Astrocyte of the spinal cord (primary cell): ENCODE measurements at places on chromosomes 7 and 10.
A peak's percentile ranks its signal among the peaks of the same experiment; 100 is the strongest.

- no peak for DNase-seq
Observed at GRCh38 chr7:129502708-129503685, 666 bp downstream of the SMKR1 start.

DNA sequence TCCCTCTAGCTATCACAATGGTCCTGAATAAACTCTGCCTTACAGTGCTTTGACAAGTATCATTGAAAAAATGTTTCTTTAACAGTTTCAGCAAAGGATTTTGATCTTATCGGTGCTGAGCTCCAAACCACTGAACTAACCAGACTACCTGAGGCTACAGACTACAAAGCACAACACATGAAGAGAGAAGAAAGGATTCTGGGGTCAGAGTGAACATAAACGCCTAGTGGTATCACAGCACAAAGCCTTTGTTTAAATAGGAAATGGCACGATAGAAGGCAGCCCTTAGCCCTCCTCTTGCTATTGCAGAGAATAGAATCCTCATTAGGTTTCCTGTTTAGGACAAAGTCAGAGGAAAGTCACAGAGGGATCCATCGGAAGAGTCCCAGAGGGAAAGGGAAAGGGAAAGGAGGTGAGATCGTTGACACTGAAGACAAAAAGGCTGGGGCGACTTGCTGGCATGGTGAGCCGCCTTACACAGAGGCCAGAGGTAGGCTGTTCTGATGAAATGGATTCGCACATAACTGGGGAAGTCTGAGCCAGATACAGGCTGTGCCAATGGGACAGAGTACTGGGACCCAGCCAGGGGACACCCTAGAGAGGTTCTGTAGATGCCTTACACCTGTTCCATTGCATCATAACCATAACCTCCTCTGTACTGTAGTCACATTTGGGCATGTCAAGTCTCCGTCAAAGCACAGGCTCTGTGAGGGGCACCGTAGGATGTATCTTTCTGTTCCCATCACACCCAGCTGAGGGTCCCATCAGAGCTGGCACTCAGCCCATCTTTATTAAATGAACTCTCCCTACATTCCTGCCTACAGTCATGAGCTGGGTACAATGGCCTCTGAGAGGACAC, 71.5 kb downstream of the XPNPEP1 start:
- DNase-seq: no peak

DNA sequence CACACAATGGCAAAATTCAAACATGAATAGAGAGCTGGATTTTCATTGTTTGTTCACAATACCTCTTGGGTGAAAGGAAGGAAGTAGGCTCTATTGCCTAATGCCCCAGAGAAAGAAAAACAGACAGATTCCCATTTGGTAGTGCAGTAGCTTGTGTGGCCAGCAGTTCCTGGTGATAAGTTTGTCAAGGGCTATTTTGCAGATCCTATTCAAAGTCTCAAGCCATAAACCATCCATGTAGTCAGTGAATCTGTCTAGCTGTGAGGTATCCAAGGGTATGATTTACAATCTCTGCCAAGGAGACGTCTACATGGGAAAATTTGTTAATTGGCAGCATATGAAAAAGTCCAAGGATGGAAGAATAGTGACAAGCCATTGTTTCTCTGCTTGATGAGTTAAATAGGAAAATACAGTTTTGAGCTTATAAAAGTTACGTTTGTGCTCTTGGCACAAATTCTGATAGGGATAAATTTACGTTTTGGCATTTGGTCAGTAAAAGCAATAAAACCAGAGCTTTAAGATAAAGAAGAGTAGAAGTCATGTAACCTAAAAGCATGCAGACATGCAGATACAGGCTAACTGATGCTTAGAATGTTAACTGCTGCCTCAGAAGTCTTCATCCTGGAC, 269.1 kb downstream of the GATA3 start:
- no peak for DNase-seq

DNA sequence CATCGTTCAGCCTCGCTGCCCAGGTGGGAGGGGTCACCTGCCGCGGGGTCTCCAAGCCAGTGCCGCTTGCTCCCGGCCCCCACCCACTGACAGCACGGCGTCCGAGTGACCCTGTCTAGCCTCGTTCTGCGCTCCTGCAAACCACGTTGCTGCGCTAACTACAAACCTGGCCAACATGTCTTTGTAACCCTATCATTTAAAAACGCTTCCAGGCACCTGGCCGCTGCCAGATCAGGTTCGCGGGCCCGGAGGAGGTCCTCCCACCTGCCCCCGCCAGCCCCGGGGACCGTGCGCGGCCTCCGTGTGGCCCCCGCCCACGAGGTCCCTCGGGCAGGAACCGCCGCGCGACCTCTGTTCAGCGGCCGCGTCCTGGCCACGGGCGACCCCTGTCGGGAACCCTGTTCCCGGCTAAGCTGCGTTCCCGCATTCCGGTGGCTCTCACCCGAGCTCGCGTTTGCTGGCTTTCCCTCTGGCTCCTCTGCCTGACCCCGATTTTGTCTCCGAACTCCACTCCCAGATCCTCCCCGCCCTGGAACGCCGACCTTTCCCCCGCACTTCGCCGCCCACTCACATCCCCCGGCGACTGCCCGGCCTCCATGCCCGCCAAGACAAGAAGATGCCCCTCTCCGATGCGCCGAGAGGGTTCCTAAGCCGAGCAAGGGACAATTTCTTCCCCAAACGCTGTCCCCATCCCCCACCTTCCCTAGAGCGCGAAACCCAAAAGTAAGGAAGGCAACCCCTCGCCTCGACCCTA, 2.4 kb downstream of the SFMBT2 start:
- peak; percentile 41 for DNase-seq

DNA sequence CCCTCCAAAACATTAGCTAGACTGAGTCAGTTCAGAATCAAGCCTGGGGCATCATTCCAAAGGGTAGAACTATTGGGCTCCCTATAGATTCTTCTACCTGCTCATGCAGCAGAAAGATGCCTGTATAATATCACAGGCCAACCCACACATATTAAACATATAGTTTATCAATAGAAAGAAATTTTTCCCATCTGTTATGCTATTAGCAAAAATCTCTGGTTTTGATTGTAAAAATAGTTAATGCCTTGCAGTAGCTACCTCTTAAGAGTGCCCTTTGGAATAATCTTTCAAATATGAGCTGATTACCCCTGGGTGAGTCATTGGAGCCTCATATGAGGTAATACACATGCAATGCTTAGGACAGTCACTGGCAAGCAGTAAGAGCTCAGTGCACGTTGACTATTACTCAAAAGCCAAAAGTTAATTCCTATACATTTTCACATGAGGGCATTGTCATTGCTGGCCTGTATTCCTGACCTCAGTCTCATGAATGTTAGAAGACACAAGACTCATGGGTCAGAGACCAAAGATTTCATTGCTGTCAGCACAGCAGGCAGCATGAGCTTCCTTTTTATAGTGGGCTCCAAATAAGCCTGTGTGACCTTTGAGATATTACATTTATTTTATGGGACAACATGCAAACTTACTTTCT, 180.0 kb downstream of the FGFR2 start:
- DNase-seq: peak; percentile 18

DNA sequence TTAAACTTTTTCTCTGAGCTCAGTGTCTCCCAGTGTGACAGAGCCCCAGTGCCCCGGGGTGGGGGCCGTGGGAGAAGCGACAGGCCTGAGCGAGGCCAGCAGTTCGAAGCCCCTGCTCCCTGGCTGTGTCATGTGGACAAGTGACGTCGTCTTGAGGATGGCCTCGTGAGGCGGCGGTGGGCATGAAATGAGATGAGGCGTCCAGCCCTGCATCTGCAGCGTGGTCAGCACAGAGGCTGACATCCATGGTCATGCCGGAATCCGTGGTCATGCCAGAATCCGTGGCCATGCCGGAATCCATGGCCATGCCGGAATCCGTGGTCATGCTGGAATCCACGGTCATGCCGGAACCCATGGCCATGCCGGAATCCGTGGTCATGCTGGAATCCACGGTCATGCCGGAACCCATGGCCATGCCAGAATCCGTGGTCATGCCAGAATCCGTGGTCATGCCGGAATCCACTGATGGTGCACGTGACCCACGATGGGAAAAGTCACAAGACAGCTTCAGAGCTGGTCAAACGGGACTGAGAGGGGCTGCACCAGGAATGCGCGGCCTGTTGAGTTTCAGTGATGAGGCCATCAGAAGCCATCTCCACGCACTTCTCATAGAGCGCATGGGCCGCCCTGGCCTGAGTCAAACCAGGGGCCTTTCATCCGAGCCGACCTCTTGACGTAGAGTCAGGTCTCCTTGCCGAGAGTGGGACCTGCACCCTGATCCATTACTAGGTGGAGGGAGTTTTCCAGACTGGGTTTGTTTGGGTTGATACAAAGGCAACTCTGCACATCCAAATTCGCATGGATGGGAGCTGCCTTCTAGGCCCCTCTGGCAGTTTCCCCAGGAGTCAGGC, 342.5 kb downstream of the PTPRN2 start:
- no peak for DNase-seq

- DNase-seq: no peak
Observed at GRCh38 chr7:112566442-112567324, 85.9 kb downstream of the LSMEM1 start.

- DNase-seq: no peak
Observed at GRCh38 chr7:50659329-50659965, 94.2 kb upstream of the DDC start.

DNA sequence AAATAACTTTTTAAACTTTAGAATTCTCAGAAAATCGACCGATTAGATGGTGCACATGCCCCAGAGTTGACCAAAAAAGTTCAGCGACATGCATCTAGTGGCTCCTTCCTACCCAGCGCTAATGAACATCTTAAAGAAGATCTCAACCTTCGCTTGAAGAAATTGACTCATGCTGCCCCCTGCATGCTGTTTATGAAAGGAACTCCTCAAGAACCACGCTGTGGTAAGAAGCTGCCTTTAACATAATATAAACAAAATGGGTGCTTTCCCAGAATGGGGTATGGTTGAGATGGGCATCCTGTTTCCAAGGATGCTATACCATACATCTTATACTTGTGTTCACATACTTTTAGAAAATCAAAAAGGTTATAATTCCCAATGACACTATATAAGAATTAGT, 24.6 kb downstream of the GLRX3 start:
- peak; percentile 22 for DNase-seq

DNA sequence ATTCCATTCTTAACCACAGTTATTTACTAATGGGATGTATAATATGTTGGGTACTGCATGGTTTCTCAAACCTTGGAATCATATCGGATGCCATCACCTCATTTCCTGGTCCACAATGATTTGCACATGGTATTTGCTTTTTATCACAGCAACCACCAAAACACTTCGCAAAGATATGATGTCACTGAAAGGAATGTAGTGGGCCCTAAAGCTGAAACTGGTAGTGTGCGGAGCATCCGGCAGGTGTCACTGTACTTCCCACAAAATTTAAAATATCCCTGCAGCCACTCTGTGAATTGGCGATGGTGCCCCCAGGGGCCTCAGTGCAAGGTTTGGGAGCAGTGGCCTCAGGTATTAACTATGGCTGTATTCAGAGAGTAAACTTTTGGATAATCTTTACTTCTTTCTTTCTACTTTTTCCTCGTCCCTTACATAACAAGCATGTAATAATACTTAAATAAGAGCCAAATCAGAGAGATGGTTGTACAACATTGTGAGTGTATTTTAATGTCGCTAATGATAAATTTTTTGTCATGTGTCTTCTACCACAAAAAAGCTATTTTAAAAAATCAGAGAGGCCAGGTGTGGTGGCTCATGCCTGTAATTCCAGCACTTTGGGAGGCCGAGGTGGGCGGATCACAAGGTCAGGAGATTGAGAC, 66.2 kb downstream of the FAM241B start:
- DNase-seq: peak; percentile 85

DNA sequence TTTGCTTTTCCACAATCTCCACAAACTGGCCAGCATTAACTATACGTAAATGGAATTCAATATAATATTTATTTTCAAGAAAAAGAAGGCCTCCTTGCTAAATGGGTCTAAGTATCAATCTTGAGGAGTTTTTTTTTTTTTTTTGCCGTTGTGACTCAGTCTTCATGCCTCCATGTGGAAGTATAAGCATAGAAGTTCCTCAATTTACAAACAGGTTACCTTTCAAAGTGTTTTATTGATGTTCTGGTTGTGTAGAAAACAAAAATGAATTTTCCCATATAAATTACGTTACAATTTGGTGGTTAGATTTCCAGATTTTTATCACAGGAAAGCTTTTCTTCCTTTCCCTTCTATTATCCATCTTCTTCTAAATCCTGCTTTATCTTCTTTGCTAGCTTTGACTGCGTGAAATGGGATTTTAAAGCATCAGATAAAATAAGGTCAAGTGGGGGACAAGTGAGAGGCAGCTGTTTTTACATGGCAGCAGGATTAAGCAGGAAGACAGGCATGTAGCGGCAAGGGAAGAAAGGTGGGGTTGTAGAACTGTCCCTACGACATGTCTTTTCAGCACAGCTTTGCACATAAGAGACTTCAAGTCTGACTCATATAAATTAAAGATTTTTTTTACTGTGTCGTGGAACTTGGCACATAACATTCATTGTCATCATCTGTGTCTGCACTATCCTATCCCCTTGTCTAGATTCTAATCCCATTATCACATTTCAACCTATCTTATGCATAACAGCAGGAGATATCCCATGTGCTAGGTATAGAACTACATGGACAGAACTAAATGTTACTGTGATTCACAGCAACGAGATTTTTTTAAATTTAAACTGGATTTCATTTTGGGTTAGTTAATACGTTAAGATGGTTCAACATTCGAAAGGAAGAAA, 135.3 kb upstream of the FAM3C start:
- no peak for DNase-seq

GRCh38 chr10:10311966-10312365, 705.7 kb upstream of the CELF2 start:
- no peak for DNase-seq
